ENCODE measurements at places on chromosomes 3 and 15.

GRCh38 chr15:71116942-71117341 is 1.7 kb downstream of the THSD4 start:
- H3K4me1 ChIP-seq = no peaks in the 10 kb centered on the region
- H3K27ac ChIP-seq = peak overlapping the region; percentile 90
- peak overlapping the region; percentile 77 for H3K4me3 ChIP-seq
- H3K36me3 ChIP-seq = no peaks in the 10 kb centered on the region

- no peaks in the 10 kb centered on the region for H3K27me3 ChIP-seq
- peaks cover 43% of the 10 kb centered on the region for H3K4me1 ChIP-seq
- DNase-seq = no peak
- H3K36me3 ChIP-seq = peaks cover 34% of the 10 kb centered on the region
- H3K4me3 ChIP-seq = no peak overlapping the region
These were observed 63.4 kb downstream of the RGMA start for GRCh38 chr15:93025625-93025982.

GRCh38 chr3:69738859-69739203 is 433 bp upstream of the MITF start:
- H3K4me3 ChIP-seq = peak overlapping the region; percentile 87
- no peaks in the 10 kb centered on the region for H3K36me3 ChIP-seq
- no peaks in the 10 kb centered on the region for H3K27me3 ChIP-seq
- DNase-seq = no peak

DNA sequence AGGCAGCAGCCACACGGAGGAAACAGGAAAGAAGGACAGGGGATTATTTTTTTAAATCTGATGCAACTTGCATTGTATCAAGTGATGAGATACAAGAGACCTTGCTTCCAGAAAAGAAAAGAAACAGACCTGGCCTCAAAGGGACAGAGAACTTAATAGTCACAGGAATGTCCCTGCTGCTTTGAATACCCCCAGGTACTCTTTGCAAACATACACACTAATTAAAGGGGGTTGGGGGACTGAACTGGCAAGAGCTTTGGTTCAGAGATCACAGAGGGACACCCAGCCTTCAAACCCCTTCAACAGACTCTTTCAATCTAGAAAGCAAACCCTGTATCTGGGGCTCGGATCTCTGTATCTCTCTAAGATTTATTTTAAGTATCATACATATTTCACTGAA is 18.0 kb downstream of the TNIK start:
- no peak overlapping the region for H3K4me3 ChIP-seq
- H3K27me3 ChIP-seq = no peaks in the 10 kb centered on the region
- H3K36me3 ChIP-seq = no peaks in the 10 kb centered on the region
- DNase-seq = no peak
- H3K27ac ChIP-seq = no peak overlapping the region

GRCh38 chr3:54983266-54984099 is 55.6 kb upstream of the LRTM1 start:
- H3K27ac ChIP-seq = no peak overlapping the region
- no peaks in the 10 kb centered on the region for H3K36me3 ChIP-seq
- no peak for DNase-seq
- H3K4me1 ChIP-seq = no peaks in the 10 kb centered on the region
- H3K4me3 ChIP-seq = no peak overlapping the region
- H3K27me3 ChIP-seq = no peaks in the 10 kb centered on the region

DNA sequence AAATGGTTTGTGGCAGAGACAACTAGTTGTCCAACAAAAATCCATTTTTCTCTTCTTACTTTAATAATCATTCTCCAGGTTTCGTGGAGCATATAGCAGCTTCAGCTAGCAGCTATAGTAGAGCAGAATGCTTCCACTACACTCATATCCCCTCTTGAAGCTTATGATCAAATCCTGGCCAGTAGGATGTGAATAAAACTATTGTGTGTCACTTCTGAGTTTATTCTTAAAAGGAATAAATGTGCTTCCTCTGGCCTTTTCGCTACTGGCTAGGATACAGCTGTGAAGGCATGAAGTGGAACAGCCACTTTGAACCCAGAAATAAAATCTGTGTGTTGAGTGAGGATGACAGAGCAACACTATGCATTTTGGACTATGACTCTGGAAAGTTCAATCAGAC is 7.8 kb upstream of the CPOX start:
- H3K27ac ChIP-seq = no peak overlapping the region
- DNase-seq = no peak
- no peak overlapping the region for H3K4me3 ChIP-seq
- H3K36me3 ChIP-seq = no peaks in the 10 kb centered on the region
- H3K4me1 ChIP-seq = no peaks in the 10 kb centered on the region

DNA sequence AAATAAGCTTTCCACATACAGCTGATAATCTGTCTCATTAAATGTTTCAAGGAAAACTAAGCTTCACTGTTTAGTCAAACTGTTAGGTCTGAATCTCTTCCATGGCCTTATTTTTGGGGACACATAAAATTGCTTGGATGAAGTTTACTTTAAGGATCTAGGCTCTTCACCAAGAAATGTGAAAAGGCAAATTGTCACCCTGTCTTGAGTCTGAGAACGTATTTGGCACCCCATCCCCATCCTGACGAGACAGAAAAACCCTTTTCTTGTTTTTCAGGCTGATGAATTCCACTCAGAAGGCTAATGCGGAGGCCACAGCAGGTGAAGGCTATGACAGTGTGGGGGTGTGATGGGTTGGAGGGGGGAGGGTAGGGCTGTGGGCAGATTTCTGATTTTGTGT is 226.6 kb downstream of the GREM1 start:
- no peaks in the 10 kb centered on the region for H3K27me3 ChIP-seq
- DNase-seq = no peak
- no peak overlapping the region for H3K27ac ChIP-seq
- no peaks in the 10 kb centered on the region for H3K4me1 ChIP-seq

DNA sequence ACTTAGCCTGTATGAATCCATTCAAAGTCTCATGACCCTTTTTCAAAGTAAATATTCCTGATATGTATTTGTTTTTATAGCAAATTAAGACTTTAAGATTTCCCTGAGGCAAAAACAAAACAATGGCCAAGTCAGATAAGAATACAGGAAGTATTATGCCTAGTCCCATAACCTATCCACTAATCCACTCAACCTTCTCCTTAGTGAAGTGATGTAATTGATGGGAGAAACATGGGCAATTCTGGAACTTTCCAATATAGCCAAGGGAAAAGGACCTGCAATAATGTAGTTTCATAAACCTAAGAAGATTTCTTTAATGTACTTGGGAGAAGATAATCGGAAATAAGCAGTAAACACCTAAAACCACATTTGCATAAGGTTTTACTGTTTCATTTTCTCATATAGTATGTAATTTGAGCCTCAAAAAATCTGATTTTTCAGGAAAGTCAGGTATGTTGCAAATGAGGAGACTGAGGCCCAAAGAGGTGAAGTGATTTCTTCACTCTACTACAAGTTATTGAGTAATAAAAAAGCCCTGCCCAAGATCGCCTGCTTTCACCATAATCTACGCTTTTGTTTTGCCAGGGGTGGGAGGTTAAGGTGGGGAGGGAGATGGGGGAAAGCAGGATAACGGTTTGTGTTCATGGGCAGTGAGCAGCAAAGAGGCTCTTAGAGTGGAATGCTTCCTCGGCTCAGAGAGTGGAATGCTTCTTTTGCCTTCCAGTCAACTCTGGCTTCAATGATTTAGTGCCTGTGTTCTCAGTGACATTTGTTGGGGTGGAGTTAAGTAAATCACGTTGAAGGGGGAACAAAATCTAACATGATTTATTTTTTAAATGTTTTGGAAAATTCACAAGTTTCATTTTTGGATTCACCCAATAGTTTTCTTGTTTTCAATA is 95.0 kb upstream of the FNDC3B start:
- DNase-seq = no peak
- H3K36me3 ChIP-seq = no peaks in the 10 kb centered on the region
- peaks cover 5% of the 10 kb centered on the region for H3K4me1 ChIP-seq

- no peak overlapping the region for H3K4me3 ChIP-seq
- DNase-seq = no peak
- no peak overlapping the region for H3K27ac ChIP-seq
- no peaks in the 10 kb centered on the region for H3K27me3 ChIP-seq
These were observed 31.2 kb downstream of the GOLGB1 start for GRCh38 chr3:121718205-121718846.

DNA sequence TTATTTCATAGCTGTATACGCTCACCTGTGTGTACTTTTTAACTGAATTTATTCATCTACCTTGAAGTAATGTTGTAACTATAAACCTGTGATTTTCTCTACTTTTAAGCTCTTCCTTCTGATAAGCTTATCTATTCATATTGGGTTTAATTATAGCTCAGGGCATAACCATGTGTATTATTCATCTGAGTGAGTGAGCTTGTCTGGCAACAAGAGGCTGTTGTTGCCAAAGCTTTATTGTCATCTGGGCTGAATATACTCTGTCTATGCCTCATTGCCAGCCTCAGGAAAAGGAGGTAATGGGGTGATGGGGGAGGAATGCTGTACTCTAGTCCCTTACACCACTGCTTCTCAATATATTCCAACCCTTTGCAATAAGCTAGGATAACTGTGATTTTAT is 292.4 kb downstream of the UBE2E2 start:
- no peak overlapping the region for H3K27ac ChIP-seq
- no peaks in the 10 kb centered on the region for H3K36me3 ChIP-seq
- H3K4me1 ChIP-seq = peaks cover 6% of the 10 kb centered on the region
- DNase-seq = no peak
- H3K27me3 ChIP-seq = no peaks in the 10 kb centered on the region

GRCh38 chr3:48565186-48565585 is 1.6 kb upstream of the UCN2 start:
- H3K36me3 ChIP-seq = no peaks in the 10 kb centered on the region
- H3K4me3 ChIP-seq = no peak overlapping the region
- no peak overlapping the region for H3K27ac ChIP-seq
- no peaks in the 10 kb centered on the region for H3K27me3 ChIP-seq

- no peak overlapping the region for H3K4me3 ChIP-seq
- H3K4me1 ChIP-seq = no peaks in the 10 kb centered on the region
- peaks cover 43% of the 10 kb centered on the region for H3K36me3 ChIP-seq
- DNase-seq = no peak
- no peak overlapping the region for H3K27ac ChIP-seq
These were observed 35.7 kb downstream of the CCNB2 start for GRCh38 chr15:59140422-59141226.

GRCh38 chr3:100306695-100307094 is 27.9 kb upstream of the NIT2 start:
- no peaks in the 10 kb centered on the region for H3K27me3 ChIP-seq
- no peak overlapping the region for H3K27ac ChIP-seq
- H3K36me3 ChIP-seq = peaks cover 6% of the 10 kb centered on the region
- H3K4me3 ChIP-seq = no peak overlapping the region
- H3K4me1 ChIP-seq = no peaks in the 10 kb centered on the region

GRCh38 chr3:47000922-47001730 is 21.7 kb downstream of the NBEAL2 start:
- no peaks in the 10 kb centered on the region for H3K27me3 ChIP-seq
- H3K4me3 ChIP-seq = no peak overlapping the region
- DNase-seq = no peak
- H3K36me3 ChIP-seq = peaks cover 27% of the 10 kb centered on the region

DNA sequence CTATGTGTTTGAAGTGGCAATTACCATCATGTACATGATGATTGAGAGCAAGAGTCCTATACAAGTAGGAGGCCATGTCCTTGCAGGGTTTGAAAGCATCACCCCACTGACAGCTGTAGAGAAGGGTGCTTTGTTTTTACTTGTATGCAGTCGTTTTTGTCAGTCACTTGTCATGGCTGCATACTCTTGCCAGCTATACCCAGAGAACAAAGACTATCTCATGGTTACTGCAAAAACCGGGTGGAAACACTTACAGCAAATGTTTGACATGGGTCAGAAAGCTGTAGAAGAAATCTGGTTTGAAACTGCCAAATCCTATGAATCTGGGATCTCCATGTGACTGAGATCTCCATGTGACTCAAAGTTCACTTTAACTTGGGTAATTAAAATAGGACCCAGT is 6.9 kb upstream of the PSMA4 start:
- H3K4me1 ChIP-seq = no peaks in the 10 kb centered on the region
- no peak for DNase-seq
- H3K27ac ChIP-seq = no peak overlapping the region
- H3K36me3 ChIP-seq = no peaks in the 10 kb centered on the region

- no peaks in the 10 kb centered on the region for H3K36me3 ChIP-seq
- H3K4me3 ChIP-seq = no peak overlapping the region
- H3K4me1 ChIP-seq = peaks cover 18% of the 10 kb centered on the region
- no peak for DNase-seq
- H3K27me3 ChIP-seq = no peaks in the 10 kb centered on the region
- no peak overlapping the region for H3K27ac ChIP-seq
These were observed 525.8 kb downstream of the SHQ1 start for GRCh38 chr3:72322264-72322976.

DNA sequence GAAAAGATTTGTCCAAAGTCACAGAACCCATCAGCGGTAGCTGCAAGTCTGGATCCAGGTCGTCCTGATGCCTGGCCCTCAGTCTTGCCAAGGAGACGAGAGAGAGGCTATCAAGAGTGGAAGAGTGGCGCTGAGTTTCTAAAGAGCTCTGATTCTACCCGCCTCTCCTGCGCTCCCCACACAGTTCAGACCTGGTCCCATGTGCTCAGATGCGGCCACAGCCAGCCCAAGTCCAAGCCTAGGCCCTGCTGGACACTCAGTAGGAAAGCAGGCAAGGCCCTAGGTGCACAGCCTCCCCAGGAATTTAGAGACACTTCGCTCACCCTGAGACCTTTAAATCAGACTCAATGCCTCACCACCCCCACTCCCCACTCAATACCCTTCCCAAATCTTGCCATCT is 32.4 kb downstream of the CCDC12 start:
- H3K4me3 ChIP-seq = no peak overlapping the region
- H3K36me3 ChIP-seq = peaks cover 10% of the 10 kb centered on the region
- DNase-seq = no peak
- H3K27ac ChIP-seq = no peak overlapping the region
- H3K27me3 ChIP-seq = no peaks in the 10 kb centered on the region

GRCh38 chr3:31284776-31285175 is 247.9 kb upstream of the STT3B start:
- no peak overlapping the region for H3K27ac ChIP-seq
- no peak for DNase-seq
- H3K36me3 ChIP-seq = no peaks in the 10 kb centered on the region
- H3K4me1 ChIP-seq = no peaks in the 10 kb centered on the region

- H3K27ac ChIP-seq = no peak overlapping the region
- H3K4me3 ChIP-seq = no peak overlapping the region
- H3K4me1 ChIP-seq = peaks cover 34% of the 10 kb centered on the region
- H3K36me3 ChIP-seq = no peaks in the 10 kb centered on the region
- no peaks in the 10 kb centered on the region for H3K27me3 ChIP-seq
These were observed 12.5 kb downstream of the STOML1 start for GRCh38 chr15:73979636-73980035.

- no peaks in the 10 kb centered on the region for H3K4me1 ChIP-seq
- DNase-seq = no peak
- no peak overlapping the region for H3K4me3 ChIP-seq
- H3K27ac ChIP-seq = no peak overlapping the region
These were observed 225.4 kb downstream of the SATB1 start for GRCh38 chr3:18199757-18200156.

DNA sequence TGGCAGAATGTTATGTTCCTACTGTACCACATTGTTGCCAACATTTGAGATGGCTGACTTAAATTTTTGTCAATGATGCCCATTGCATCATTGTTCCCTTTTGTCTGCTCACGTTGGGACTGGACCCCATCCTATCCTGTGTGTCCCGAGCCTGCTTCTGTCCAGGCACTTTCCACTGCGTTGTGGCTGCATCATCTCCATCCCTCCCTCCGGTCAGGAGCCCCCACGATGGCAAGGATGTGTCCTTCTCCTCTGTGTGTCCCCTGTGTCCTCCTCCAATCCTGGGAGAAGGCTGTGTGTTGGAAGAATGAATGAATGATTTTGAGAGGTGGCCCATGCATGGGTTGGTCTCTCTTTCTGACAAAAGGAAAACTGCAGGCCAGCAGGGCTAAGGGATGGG is 19.4 kb upstream of the MRPS22 start:
- H3K27me3 ChIP-seq = no peaks in the 10 kb centered on the region
- peaks cover 4% of the 10 kb centered on the region for H3K4me1 ChIP-seq
- H3K36me3 ChIP-seq = no peaks in the 10 kb centered on the region
- no peak overlapping the region for H3K27ac ChIP-seq
- DNase-seq = no peak
